AG04449 (cell line): ENCODE measurements at places on chromosomes 13 and 19.

- no peak for DNase-seq
Measured at GRCh38 chr19:40089462-40089861, 1.3 kb downstream of the ZNF780A start.

- DNase-seq = no peak
Measured at GRCh38 chr13:110648848-110649421, 33.6 kb downstream of the NAXD start.

- no peak for DNase-seq
Measured at GRCh38 chr19:58585442-58586132, 12.5 kb upstream of the MZF1 start.

DNA sequence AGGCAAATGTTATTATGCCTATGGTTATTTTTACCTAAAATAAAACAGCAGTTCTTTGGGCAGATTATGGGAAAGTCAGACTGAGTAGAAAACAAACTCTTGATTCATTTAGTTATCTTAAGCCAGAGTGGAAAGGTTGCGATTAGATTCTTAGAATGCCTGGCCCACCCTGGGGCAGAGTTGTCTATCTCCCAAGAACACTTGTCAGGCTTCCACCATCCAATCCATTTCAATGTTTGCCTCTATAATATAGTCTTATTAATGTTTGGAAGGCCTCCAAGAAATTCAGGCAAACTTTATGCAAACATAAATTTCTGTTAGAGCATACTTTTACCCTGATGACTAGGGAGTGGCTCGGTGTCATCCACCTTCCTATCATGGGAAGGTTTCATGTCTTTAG lies 207.0 kb downstream of the SLITRK6 start:
- no peak for DNase-seq

DNA sequence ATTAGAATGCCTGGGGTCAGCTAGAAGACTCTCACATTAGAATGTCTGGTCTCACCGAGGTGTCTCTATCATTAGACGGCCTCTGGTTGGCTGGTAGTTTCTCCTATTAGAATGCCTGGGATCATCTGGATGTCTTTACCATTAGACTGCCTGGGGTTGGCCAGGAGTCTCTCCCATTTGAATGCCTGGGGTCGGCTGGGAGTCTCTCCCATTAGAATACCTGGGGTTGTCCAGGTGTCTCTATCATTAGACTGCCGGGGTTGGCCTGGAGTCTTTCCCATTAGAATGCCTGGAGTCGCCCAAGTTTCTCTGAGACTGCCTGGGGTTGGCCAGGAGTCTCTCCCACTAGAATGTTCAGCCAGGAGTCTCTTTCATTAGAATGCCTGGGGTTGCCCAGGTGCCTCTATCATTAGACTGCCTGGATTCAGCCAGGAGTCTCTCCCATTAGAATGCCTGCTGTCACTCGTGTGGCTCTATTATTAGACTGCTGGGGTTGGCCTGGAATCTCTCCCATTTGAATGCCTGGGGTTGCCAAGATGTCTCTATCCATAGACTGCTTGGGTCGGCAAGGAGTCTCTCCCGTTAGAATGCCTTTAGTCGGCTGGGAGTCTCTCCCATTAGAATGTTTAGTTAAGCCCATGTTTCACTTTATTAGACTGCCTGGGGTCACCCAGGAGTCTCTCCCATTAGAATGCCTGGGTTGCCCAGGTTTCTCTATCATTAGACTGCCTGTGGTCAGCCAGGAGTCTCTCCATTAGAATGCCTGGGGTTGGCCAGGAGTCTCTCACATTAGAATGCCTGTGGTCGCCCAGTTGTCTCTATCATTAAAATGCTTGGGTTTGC lies 1467.8 kb downstream of the UQCRFS1 start:
- no peak for DNase-seq

GRCh38 chr13:83546476-83546875 lies 335.8 kb downstream of the SLITRK1 start:
- DNase-seq = no peak

GRCh38 chr13:112741835-112742570 lies 52.2 kb downstream of the ATP11A start:
- DNase-seq = no peak

DNA sequence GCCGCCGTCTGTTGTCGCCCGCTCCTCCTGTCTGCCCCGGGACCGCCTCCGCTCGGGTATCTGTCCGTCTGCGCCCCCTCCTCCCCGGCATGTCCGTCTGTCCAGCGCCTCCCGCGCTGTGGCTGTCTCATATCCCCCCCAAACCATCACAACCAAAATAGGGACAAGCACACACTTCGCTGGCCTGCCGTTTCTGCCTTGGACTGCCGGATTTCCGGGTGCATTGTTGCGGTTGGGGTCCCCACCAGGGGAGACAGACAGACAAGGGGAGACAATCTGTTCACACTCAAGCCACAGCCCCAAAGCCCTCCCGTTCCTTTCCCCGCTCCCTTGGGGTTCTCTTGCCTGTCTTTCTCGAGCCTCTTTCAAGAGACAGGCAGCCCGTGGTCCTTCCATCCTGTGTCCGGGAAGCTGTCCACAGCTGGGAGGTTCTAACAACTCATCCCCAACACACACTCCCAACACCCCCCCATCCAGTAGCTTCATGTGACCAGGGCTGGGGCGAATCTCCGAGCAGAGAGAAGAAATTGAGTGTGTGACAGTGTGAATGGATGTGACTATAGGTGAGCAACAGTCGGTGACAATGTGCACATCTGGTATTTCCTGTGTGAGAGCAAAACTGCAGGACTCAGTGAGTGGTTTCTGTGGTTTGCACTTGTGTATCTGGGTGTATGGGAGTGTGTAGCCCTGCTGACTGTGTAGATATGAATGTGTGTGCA lies 16.5 kb upstream of the FOSB start:
- DNase-seq = no peak
